Activated CD8-positive, alpha-beta T cell treated with anti-CD3 and anti-CD28 coated beads, Interleukin-2, amount 10 ng/mL, durations not matched to agents 7 days and 5 days (primary cell): ENCODE measurements at places on chromosomes 5 and 9.

- no peak for DNase-seq
These were observed 25.0 kb downstream of the MAST4 start for GRCh38 chr5:66621146-66621545.

GRCh38 chr5:88396000-88396535, 127.4 kb upstream of the TMEM161B start:
- DNase-seq = no peak

DNA sequence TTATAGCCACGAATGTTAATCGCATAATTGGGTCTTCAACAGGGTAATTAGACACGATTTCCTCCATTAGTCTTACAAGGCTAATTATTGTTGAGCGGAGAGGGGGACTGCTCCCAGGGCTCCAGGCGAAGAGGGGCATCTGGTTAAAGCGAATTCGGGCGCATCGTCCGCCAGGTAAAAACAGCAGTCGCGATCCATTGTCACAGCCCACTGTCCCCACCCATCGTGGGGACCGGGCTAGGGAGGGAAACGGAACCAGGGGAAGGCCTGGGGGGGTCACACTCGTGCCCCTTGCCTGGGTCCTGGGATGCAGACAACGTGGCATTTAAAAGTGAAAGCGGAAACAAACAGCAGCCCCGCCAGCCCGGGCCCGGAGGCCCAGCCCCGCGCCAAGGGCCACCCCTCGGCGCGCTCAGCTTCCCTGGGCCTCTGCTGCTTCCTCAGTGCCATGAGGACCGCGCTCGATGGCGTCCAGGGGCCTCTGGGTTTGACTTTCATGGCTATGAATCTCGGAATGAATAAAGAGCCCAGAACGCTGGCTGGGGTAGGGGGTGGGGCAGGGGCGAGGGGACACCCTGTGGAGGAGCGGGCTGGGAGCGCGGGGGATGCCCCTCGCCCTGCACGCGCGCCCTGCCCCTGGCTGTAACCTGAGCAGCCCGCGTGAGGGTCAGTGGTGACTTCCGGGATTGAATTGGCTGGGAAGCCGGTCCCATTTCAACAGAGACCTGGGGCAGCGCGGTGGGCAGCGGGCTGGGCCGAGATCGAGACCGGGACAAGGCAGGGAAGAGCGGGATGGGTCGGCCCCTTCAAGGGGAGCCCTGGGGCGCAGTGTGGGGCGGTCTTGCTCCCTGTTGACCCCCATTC, 99.9 kb downstream of the GTF3C4 start:
- peak; percentile 80 for DNase-seq

DNA sequence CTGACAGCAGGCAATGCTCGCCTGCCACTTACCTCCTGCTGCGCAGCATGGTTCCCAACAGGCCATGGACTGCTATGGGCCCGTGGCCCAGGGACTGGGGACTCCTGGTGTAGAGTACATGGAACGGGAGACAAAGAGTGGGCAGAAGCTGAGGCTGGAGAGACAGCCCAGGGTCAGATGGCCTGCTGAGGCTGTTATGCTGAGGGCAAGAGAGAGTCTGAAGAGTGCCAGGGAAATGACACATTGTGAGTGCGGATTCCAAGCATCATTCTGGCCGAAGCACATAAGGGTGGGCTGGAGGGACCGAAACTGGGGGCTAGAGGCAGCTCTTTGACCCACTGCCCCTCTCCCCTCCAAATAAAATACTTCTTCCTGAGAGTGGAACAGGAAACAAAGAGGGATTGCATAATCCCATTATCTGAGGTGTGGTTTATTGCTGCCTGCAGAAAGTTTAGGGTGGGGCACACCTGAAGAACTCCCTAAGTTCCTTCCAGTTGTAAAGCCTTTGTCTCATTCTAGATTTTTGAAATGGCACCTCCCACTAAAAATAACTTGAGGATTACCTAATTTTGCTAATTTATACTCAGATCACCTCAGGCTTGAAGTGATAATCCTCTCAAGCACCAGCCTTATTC, 158.1 kb downstream of the ATP10B start:
- DNase-seq = no peak

DNA sequence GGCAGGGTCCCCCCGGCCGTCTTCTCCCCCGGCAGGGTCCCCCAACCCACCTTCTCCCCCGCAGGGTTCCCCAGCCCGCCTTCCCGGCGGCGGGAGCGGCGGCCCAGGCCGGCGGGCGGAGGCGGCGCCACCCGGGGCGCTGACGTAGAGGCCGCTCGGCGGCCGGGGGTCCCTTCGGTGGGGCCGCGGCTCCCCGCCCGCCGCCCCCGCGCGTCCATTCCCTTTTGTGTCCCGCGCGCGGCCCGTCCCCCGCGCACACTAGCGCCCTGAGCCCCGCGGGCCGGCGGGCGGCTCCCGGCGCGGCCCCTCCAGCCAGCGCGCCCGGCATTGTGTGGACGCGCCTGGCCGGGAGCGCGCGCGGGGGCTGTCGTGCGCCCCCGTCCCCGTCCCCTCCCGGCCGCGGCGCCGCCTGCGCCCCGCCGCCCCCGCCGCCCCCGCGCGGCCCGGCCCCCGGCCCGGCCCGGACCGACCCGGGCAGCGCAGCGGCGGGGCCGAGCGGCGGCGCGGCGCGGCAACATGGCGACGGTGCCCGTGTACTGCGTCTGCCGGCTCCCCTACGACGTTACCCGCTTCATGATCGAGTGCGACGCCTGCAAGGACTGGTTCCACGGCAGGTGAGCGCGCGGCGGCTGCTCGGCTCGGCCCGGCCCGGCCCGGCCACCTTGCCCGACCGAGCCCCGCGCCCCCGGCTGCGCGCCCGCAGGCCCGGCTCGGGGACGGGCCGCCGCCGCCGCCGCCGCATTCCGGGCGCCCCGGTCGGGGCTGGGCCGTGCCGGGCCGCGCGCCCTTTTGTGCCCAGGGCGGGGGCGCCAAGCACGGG, at the start of gene PHF2:
Gene PHF2, plus strand, starts transcription at position 327 of the 820 bp plus-strand sequence. Its CDS starts 190 bp downstream, at position 517.
- peak; percentile 39 for DNase-seq

DNA sequence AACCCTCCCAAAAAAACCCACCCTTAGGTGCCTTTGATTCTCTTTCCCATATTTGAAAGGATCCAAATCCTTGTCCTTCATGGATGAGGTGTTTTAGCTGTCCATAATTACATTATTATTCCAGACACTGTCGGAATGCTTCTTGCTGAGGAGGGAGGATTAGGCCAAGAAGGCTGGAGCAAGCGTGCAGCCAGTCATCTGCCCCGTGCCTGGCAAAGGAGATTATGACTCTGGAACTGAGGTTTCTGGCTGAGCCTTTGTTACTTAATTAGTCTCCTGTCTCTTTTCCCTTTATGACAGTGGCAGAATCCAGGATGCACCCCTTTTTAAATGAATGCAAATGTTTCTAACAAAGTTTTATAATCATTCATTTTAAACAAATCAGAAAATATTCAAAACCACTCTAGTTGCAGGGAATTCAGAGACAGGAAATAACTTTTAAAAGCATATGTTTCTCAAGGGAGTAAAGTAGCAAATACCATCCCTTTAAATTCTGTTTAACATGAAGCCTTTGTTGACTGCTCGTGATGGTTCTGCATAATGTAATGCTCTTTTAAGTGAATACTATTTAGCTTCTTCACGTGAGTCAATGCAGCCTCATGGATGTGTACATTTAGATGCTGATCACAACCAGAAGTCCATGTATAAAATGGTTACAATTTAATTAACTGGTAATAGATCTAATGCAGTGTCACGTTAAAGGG, 69.8 kb downstream of the GALNT10 start:
- DNase-seq = no peak

- DNase-seq = peak; percentile 82
These were observed 17.7 kb downstream of the SRP19 start for GRCh38 chr5:112878760-112879159.

- no peak for DNase-seq
These were observed 12.3 kb downstream of the SGCD start for GRCh38 chr5:156339139-156339841.

DNA sequence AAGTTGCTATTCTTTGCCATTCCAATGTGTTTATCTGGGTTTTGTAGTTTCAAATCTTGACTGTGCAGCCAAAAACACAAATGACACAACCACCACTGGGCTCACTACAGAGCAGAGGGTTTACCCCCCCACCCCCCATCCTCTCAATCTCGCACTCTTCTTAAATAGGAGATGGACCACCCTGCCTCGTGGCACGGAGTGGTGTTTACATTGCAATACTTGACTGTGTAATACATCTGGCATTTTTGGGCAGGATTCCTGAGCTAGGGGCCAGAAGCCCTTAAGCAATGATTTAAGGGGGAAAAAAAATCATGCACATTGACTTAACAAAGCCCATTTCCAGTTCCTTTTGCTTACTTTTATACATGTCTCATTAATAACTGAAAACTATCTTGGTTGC, 19.0 kb downstream of the PTCH1 start:
- DNase-seq = no peak

DNA sequence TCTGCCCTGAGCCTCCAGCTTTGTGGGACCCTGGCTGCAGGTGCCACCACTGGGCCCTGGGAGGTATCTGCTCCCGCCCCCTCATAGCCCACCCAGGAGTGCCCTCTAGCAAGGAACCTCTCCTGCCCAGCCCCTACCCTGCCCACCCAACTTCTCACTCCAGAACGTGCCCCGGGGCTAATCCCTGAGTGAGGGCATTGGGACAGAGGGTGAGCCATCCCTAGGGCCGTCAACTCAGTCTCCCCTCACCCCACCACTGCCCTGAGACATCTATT, 2.7 kb upstream of the RASGEF1C start:
- no peak for DNase-seq

GRCh38 chr9:35748858-35749514, at the start of the genes GBA2 and RGP1:
Gene GBA2, minus strand, starts transcription at chr9:35749228. Its CDS starts 524 bp downstream, at chr9:35748704.
Gene RGP1, plus strand, starts transcription at chr9:35749287. Its CDS starts 469 bp downstream, at chr9:35749756.
- peak; percentile 78 for DNase-seq

- DNase-seq = no peak
These were observed 41.3 kb upstream of the ITGA2 start for GRCh38 chr5:52947851-52948250.

GRCh38 chr5:5291357-5291756, 131.1 kb upstream of the ICE1 start:
- DNase-seq = no peak

DNA sequence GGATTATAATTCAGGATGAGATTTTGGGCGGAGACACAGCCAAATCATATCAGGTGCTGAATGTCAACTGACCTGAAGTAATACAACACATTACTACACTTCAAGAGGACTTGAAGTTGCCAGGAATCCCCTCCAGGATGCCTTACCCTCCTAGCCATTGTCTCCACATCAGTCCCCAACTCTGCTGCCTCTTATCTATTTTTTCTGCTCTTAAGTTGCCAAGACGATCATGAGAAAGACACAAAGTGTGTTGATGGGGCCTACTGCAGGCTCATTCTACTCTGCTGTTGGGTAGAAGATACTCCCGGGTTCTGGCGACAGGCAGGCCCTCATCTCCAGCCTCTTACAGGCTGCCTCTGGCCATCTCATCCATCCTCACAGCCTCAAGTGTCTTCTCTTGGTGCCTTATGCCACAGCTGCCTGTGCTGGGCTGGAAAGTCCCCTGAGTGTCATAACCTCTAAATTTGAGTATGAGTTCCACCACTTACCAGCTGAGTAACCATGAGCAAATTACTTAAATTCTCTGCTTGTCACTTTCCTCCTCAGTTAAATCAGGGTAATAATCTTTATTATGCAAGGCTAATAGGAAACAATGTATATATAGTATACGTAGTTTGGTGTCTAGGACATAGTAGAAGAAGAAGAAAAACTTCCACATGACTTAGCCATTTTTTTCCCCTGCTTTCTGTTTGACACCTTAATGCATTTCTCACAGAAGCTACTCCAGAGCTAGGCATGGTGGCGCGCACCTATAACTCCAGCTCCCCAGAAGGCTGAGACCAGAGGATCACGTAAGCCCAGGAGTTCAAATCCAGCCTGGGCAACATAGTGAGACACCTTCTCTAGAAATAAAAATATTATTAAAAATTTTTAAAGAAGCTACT, 73.0 kb upstream of the SNX2 start:
- no peak for DNase-seq

- DNase-seq = no peak
These were observed 19.8 kb upstream of the NUDT12 start for GRCh38 chr5:103582364-103582763.

GRCh38 chr5:124446120-124446519, 300.3 kb downstream of the ZNF608 start:
- DNase-seq = no peak

GRCh38 chr9:128631636-128632035, 25.0 kb downstream of the DYNC2I2 start:
- no peak for DNase-seq

GRCh38 chr5:63960646-63961045, 1.6 kb downstream of the HTR1A start:
- no peak for DNase-seq

DNA sequence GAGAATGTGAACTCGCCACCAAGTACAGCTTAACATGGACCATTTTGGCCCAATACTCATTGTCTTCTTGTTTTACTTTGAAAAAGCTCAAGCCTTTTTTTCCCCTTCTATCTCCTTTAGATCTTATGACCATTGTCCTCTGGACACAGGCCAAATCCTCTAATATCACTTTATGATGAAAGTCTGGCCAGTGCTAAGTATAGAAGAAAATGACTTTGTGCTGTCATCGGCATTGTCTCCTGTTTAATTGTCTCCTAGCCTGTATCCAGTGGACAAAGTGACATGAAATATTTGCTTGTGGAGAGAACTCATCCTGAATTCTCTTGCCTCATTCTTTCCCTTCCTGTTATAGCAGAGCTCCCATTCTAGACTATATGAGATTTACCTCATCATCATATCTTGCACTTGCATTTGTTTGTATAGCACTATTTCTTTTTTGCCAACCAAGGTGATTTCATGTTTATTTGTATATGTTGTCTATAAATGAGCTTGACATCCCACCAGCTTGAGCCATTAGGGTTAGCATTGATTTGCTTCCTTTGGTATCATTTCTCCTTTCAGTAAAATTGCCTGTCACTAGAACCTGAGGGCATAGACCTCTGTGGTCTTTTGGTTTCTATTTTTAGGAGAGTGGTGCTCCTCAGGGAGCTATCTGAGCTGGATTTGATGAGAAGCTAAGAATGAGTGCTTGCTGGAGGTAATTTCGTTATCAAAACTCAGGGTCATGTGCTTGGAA, 18.8 kb upstream of the TNFAIP8 start:
- DNase-seq = no peak

DNA sequence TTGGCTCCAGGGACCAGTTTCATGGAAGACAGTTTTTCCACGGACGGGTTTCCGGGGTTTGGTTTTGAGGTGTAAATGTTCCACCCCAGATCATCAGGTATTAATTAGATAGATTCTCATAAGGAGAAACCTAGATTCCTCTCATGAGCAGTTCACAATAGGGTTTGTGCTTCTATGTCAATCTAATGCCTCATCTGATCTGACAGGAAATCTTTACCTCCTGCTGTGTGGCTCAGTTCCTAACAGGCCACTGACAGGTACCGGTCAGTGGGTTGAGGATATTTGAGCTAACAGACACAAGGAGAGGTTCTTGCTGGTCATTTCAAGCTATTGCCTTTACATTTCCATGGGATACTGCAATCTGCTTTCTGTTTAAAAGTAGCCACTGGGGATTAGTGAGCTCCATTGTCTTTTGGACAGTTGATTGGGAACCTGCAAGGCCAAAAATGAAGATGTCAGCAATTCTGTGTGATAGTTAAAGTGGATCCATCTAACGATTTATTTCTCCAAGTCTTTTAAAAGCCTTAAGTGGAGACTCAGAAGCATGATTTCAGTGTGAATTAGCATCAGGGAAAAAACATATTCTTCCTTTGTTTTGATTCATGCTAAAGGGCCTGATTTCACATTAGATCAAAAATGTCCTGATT, 38.6 kb downstream of the MRPS30 start:
- no peak for DNase-seq
